ENCODE measurements at places on chromosomes 4 and X. TPM values are rescaled to one million over a fixed set of nuclear protein-coding genes. Genes with fewer than 3 reads are reported as not detected.

GRCh38 chr4:74618659-74619058 is 173.7 kb downstream of the AREG start:
- DNase-seq, result no peak

DNA sequence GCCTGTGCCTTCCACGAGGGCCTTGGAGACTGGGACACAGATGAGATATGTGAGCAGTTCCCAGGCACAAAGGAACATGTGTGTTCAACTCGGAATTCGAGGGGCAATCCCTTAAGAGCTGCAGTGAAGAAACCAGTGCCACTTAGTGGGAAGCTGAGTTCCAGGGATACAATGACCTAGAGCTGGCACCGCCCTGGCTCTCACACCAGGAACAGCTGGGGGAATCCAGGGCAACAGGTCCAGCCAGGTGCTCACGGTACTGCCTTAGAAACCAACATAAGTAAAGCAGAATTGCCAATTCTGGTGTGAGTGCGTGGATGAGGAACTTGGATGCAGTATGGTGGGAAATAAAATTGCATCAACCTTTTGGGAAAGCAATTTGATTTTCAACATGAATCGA is 122.9 kb downstream of the AFAP1 start:
- DNase-seq, result no peak

GRCh38 chr4:4613126-4613465 is 71.2 kb upstream of the STX18 start:
- DNase-seq, result no peak

GRCh38 chrX:137426695-137427425 is 139.1 kb upstream of the ZIC3 start:
- no peak for DNase-seq

- DNase-seq, result no peak
These were observed 7.7 kb upstream of the STK32B start for GRCh38 chr4:5043579-5043978.

GRCh38 chrX:110089656-110090403 is 86.9 kb downstream of the TMEM164 start:
- DNase-seq, result no peak

DNA sequence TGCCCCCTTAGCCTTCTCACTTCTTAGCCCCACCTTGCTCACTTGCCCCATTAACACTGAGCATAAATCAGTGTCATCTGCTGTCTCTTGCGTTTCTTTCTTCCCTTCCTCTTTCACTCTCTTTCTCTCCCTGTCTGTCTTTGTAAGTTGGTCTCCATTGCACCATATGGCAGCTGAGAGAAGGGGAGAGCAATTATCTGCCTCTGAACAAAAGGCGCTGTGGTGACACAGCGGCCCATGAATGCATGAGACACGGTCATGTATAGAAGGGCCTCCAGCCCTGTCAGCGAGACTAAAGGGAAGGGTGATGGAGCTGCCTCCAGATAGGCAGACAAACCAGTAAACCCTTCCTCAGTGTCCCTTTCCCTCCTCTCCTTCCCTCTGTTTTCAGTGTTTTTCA is 88.8 kb upstream of the PCDH18 start:
- DNase-seq, result no peak

- DNase-seq, result no peak
These were observed 441.7 kb upstream of the NR3C2 start for GRCh38 chr4:148883891-148884290.

GRCh38 chr4:73704314-73705055 is 35.9 kb upstream of the CXCL8 start:
- DNase-seq, result no peak

The ATP10D gene
- 1.7 TPM for total RNA-seq

The XAGE5 gene
- total RNA-seq, result not detected

The ARSJ gene
- 0.13 TPM for total RNA-seq

The RPS6KA6 gene
- total RNA-seq, result 0.16 TPM

The TMPRSS11B gene
- not detected for total RNA-seq

All from activated T-cell treated with anti-CD3 and anti-CD28 coated beads, Interleukin-2, amount 50 U/mL, for 4 hours (primary cell).